ENCODE measurements at places on chromosomes 12 and 14.
A peak's percentile ranks its signal among the peaks of the same experiment; 100 is the strongest.

DNA sequence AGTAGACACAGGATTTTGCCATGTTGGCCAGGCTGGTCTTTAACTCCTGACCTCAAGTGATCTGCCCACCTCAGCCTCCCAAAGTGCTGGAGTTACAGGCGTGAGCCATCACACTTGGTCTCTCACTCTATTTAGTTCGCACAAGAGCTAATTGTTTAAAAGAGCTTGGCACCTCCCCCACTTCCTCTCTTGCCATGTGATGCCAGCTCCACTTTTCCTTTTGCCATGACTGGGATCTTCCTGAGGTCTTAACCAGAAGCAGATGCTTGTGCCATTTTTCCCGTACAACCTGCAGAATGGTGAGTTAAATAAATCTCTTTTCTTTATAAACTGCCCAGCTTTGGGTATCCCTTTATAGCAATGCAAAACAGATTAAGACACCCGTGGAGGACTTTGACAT lies 200.1 kb upstream of the FRMD6 start:
- no peak for DNase-seq

- DNase-seq: peak; percentile 81
These were observed 20.0 kb upstream of the BCL7A start for GRCh38 chr12:122001466-122002209.

- no peak for DNase-seq
These were observed 121.3 kb downstream of the KCNMB4 start for GRCh38 chr12:70487440-70487839.

GRCh38 chr14:68340262-68340661 lies 452.6 kb downstream of the ZFP36L1 start:
- DNase-seq: no peak

- DNase-seq: no peak
These were observed 9.5 kb downstream of the NDRG2 start for GRCh38 chr14:21015312-21015711.

DNA sequence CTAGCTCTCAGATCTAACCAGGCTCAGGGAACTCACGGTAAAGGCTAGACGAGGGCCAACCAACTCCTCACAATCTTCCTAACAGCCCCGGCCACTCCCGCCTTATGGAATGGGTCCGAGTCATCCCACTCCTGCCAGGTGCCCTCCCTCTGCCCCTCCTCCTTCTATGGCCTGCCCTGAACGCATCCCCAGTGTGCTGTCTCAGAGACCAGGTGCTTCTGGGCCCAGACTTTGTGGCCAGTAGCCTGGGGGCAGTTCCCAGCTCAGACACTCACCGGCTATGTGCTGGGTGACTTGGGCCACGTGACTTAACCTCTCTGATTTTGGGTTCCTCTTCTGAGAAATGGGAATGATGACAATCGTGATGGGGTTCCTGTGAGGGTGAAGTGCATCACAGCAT lies 22.5 kb downstream of the PAPLN start:
- no peak for DNase-seq

Data from NCI-H1105 treated with DMSO at 0.1 percent for 48 hours (cell line).